ENCODE measurements at places on chromosomes 11 and 22.
A peak's percentile ranks its signal among the peaks of the same experiment; 100 is the strongest.

DNA sequence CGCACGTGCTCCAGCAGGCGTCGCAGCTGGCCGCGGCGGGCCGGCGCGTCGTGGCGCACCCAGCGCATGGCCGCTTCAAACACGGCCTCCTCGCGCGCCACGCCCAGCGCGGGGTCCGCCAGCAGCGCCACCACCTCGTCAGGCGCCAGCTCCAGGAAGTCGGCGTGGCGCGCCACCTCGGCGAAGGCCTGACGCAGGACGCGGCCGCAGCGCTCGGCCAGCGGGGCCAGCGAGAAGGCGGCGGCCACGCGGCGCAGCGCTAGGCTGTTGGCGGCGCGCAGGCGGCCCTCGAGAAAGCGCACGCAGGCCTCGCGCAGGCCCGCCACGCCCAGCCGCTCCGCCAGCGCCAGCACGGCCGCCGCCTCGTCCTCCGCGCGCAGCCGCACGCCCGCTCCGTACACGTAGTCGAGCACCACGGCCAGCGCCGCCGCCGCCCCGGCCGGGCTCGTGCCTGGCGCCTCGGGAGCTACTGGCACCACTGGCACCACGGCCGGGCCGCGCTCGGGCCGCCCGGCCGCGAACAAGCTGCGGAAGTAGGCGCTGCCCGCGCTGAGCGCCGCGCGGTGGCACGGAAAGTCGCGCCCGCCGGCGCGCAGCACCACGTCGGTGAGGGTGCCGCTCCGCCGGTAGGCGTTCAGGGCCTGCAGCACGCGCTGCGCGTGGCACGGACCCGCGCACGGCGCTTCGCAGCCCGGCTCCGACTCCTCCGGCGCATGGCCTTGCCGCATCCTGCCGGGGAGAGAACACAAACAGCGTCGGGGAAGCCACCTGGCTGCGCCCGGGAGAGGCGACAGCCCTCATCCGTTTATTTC lies 2.9 kb downstream of the KLHL35 start:
- DNase-seq = peak; percentile 83

DNA sequence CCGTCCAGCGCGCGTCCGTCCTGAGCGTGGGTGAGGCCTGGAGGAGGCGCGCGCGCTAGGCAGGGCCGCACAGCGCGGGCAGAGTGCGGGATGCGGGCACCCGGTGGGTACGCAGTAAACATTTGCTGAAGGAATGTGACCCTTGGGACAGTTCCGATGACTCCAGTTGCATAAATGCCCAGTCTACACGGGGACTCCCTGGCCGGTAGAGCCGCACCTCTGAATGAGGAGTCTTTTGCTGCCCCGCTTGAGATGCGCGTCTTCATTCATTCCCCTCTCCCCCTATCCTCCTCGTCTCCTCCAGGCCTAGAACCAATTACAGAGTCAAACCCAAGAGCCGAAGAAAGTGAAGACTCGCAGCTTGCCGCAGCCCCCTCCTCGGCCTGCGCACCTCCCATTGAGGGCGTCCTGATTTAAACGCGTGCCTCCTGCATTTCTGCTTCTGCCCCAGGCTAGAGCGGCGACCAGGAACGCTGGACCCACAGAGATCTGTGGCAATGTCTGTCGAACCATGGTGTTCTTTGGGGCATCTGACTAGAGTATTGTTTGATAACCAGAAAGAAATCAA lies 729 bp upstream of the CHKB start:
- DNase-seq = no peak

DNA sequence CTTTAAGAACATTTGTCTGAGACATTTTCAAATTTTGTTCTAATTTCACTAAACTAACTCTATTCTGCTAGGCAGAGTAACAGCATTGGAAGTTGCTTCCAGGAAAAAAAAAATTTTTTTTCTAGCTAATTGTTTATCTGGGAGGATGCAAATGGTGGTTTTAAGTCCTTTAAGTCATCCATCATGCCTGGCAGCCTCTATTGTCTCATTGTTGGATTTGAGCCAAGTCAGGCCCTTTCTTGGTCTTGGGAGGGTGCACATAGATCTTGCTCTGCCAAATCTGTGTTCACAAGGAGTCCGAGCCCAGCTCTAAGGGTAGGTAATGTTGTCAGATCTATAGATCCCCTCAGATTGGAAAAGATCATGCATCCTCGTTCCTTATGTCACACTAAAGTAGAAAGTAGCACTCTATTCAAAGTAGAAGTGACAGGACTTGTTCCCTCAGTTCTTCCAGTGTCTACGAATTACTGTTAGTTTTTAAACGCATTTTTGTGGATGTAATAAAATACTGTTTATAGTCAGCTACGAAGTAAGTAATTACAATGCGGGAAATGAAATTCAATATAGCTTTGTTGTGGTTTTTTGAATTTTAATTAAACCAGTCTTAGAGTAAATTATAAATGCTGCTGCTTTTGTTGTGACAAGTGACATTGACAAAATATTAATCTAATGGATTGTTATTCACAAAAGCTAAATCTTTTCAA lies 166.0 kb upstream of the RASSF10 start:
- peak; percentile 90 for DNase-seq

DNA sequence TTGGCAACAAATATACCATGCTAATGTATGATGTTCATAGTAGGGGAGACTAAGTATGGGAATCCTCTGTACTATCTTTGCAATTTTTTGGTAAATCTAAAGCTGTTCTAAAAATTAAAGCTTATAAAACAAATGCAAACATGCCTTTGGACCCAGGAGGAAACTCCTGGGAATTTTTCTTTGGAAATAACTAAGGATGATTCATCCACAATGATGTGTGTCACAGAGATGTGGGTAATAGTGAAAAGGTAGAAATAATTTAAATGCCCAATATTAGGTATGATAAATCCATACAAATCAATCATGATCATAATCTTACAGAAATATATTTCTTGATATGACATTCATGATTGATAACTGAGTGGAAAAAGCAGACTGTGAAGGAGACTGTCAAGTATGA lies 135.8 kb downstream of the TRIM44 start:
- DNase-seq = no peak

GRCh38 chr22:20237480-20238440 lies 30.4 kb downstream of the RTN4R start:
- no peak for DNase-seq

- DNase-seq = no peak
Measured at GRCh38 chr11:123696183-123696582, 41.8 kb upstream of the SCN3B start.

- DNase-seq = no peak
Measured at GRCh38 chr11:72681226-72682153, 7.3 kb upstream of the PDE2A start.

- no peak for DNase-seq
Measured at GRCh38 chr22:26496456-26496855, 12.8 kb downstream of the SRRD start.

- no peak for DNase-seq
Measured at GRCh38 chr11:128517451-128518230, 69.7 kb downstream of the ETS1 start.

All from DMS153 (cell line).